NCI-H2029 (cell line): ENCODE measurements at places on chromosomes 2 and 18.

DNA sequence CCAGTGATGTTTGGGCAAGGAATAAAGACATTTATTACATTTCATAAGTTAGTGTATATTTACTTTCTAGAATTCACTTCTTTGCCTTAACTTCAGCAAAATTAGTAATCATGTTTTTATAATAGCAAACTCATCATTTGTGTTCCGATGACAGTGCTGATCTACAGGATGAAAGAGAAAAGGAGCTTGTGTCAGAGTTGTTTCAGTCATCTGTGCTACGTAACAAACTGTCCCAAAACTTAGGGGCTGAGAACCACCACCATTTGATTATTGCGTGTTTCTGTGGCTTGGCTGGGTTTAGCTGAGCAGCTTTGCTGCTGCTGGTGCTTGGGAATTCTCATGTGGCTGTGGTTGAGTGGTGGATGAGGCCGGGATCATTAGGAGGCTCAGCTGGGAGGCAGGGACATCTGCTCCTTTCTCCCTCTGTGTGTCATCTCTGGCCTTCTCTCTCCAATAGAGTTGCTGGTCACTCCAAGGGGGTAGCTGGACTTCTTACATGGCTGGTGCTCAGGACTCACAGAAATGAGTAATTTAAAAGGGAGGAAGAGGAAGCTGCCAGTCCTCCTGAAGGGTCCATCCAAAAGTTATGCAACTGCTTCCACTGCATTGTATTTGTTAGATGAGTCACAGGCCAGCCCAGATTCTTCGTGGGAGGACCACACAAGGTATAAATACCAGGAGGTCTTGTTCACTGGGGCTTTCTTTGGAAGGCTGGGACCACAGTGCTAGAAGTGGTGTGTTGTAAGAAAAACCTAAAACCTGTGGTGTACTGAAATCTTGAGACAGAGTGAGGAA is 43.4 kb upstream of the HAAO start:
- DNase-seq: no peak

DNA sequence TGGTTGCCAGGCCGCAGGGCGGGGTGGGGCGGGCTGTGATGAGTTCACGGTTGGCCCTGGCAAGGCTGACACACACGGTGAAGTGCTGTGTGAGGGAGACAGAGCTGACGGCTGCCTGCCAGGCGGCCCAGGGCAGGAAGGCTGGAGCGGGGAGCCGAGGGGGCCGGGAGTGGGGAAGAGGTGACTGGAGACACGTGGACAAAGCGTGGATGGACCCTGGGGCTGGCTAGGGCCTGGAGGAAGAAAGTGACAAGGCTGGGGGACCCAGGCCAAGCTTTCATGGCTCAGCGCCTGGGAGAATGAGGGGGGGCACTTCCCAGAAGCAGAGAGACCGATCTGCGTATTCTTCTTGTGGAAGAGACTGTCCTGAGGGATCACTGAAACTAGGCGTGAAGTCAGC is 123.2 kb downstream of the DYSF start:
- DNase-seq: no peak

DNA sequence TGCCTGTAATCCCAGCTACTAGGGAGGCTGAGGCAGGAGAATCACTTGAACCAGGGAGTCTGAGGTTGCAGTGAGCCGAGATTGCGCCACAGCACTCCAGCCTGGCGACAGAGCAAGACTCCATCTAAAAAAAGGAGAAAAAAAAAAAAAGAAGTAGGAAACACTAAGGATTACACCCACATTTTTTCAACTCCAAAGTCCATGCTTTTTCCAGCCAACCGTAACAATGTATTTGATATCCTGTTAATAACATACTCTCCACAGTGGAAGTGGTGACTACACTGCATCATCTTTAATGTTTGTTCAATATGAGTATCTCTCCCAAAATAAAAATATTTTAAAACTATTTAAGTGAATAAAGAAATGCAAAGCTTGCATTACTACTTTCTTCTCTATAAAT is 481.6 kb upstream of the ACVR2A start:
- no peak for DNase-seq

- no peak for DNase-seq
Measured at GRCh38 chr2:159266554-159266953, 19.9 kb downstream of the WDSUB1 start.

DNA sequence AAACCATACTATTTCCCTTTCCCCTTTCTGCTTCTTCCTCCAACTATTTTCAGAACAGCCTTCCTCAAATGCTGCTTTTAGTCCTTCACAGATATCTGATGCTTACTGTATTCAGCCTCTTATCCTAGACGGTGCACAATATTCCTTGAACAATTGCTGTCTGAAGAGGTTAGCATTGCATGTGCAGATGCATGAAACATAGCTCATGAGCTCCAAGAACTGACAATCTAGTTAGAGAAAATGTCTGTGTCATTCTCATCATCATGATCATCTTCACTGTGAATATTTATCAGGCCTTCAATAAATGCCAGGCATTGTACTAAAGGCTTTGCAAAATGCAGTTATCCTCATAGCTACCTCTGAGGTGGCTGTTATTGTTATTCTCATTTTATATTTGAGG is 190.7 kb downstream of the DNER start:
- no peak for DNase-seq

- DNase-seq: no peak
Measured at GRCh38 chr2:160054984-160055725, 7.3 kb downstream of the PLA2R1 start.

GRCh38 chr2:9519250-9519649 is 36.4 kb downstream of the ADAM17 start:
- DNase-seq: no peak

- DNase-seq: peak; percentile 27
Measured at GRCh38 chr2:41853427-41854191, 194.2 kb upstream of the PKDCC start.

DNA sequence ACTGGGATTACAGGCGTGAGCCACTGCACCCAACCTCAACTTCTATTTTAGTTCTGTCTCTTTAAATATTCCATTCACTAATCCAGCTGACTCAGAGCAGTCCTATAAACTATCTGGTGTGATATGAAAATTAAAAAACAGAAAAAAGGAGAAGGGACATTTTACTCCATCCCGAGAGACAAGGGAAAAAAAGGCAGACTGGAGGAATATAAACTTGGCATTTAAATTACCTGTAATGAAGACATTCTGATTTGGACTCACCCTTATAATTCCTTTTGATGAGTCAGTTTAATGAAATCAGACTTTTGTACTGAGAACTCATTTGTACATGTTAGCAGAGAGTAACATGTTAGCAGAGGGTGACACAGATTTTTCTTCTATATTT is 74.8 kb upstream of the RIOK3 start:
- DNase-seq: no peak

GRCh38 chr2:37622450-37623100 is 48.9 kb downstream of the CDC42EP3 start:
- DNase-seq: no peak

DNA sequence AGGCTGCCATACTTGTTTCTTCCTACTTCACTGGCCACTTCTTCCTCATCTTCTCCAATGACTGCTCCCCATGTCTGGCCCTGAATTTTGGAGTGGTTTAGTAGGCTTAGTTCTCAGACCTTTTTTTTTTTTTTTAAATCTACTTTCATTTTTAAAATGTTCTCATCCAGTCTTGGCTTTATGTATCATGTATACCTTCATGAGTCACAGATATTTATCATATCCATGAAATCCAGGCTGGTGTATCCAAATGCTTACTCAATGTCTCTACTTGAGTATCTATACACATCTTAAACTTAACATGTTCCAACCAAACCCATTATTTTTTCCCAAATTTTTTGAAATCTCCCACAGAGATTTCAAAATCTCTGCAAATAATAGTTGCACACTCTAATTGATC is 26.3 kb upstream of the CFAP36 start:
- DNase-seq: no peak

GRCh38 chr2:61144697-61145268 is 17.2 kb upstream of the C2orf74 start:
- DNase-seq: peak; percentile 97

DNA sequence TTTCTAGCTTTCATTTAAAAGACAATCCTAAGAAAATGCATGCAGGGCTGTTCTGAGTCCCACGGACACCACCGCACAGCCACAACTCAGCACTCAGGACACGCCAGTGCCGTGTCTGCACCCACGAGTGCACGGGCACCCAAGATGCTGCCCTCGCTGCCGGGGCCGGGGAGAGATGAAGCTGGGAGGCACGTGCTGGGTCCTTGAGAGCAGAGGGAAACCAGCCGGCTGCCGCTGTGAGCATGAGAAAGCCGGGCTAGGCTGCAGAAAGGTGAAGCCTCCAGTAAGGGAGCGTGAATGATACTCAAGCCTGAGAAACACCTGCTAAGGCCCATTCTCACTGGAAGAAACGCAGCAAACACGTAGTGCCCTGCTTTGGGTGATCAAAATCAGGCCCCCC is 4.8 kb downstream of the COPS9 start:
- DNase-seq: no peak

GRCh38 chr2:140508756-140509155 is 1622.1 kb downstream of the LRP1B start:
- DNase-seq: no peak

GRCh38 chr2:96864343-96865091 is 5.4 kb downstream of the SEMA4C start:
- DNase-seq: peak; percentile 69

GRCh38 chr2:189022053-189022481 is 47.9 kb downstream of the COL3A1 start:
- DNase-seq: no peak

DNA sequence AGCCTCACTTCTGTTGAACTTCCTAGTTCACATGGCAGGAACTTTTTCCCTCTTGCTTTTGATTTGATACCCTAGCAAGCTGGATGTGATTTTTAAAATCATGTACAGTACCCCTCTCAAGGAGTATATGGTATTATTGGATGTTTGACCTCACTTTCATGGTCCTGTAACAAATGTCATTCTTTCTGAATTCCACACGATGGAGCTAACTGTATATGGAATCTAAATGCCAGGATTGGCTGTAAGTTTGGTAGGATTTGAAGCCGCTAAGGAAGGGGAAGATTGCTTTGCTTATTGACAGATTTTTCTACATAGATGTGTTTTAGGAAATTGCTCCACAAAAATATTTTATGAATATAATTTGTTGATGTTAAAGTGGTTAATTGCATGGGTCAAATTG is 18.3 kb downstream of the MAIP1 start:
- DNase-seq: no peak

- no peak for DNase-seq
Measured at GRCh38 chr2:188485496-188485895, 193.8 kb downstream of the GULP1 start.

GRCh38 chr2:171180229-171180930 is 19.7 kb upstream of the TLK1 start:
- no peak for DNase-seq

- no peak for DNase-seq
Measured at GRCh38 chr2:206096876-206097275, 10.9 kb upstream of the INO80D start.

DNA sequence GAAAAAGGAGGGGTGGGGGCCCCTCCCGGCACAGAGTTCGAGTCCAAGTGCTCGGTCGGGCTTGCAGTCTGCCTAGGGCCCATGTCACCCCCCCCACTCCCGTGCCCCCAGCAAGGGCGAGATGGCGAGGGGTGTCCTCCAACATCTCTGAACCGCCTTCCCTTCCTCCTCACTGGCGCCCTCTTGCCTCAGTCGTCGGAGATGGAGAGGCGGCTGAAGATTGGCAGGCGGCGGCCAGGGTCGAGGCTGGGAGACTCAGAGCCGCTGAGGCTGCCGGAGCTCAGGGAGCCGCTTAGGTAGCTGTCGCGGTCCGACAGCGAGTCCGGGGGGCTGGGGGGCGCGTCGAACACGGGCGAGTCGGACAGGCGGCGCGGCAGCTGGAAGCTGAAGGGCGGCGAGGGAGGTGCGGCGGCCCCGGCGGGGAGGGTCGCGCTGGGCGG is 2.3 kb downstream of the ZFP36L2 start:
- DNase-seq: no peak

GRCh38 chr2:180255981-180256380 is 248.9 kb upstream of the CWC22 start:
- no peak for DNase-seq

GRCh38 chr2:168912901-168913369 is 11.8 kb downstream of the G6PC2 start:
- DNase-seq: no peak

DNA sequence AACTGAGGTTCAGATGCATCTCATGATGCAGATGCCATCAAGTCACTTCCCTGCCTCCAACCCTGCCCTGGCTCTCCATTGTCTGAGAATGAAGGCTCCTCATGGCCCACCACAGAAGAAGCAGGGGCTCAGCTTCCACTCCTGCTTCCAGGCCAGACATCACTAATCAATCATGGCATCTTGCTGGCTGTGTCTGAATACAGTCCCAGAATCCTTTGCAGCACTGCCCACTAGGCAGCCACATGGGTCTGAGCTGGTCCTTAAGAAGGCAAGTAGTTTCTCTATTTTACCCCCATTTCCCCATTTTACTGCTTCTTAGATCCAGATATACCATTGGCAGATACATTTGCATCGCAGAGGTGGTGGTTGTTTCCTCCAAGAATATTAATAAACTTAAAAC is 7.3 kb downstream of the ASPRV1 start:
- no peak for DNase-seq
